ENCODE measurements at places on chromosomes 1 and 21. TPM values are rescaled to one million over a fixed set of nuclear protein-coding genes. Genes with fewer than 3 reads are reported as not detected.

NBPF26 gene
- 13.1 TPM for total RNA-seq

GRCh38 chr1:48688102-48688760, 88.5 kb downstream of the BEND5 start:
- no peak for DNase-seq

DNA sequence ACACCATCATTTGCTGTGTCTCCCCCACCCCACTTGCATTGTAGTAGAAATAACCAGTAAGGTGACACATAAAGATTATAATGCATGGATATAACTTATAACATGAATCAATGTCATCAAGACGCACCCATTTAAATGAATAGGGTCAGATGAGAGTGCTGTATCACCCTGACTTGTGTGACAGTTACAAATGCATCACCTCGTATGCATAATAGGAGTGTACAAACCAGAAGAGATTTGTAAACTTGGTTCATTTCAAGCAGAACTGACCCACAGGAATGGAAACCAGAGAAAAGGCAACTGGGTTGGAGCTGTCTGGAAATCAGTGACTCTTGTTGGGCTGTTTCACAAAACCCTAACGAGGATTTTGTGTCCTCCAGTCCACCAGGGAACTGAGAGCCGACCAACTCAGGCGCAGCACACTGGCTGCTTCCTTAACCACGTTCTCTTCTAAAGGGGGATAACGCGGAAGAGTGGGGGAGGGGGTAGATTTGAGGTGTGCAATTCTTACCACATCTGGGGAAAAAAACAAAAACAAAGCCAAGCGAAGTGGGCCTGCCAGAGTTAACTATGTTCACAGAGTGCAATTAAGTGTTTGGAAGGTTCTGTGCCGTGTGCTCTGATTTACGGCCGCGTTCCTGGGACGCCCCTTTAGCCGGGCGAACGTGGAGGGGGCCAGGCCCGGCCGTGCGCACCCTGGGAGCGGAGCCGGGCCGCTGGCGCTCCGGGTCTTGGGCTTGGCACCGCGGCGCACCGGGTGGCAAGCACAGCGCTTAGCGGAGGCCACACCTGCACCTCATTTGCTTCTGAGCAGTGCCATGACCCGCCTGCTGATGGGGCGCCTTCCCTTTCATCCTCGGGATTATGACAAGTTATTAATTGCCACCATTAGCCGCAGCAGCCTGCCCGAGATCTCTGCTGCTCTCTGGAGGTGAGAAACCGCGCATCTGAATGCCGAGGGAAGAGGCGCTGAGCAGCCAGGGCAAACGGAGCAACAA, 248.8 kb upstream of the FOXD3 start:
- DNase-seq: no peak

GRCh38 chr1:201912832-201913231, 24.1 kb downstream of the SHISA4 start:
- peak; percentile 73 for DNase-seq

- no peak for DNase-seq
Measured at GRCh38 chr1:63010913-63011660, 227.2 kb downstream of the ATG4C start.

Measured in IMR-90 (cell line).